ENCODE measurements at places on chromosomes 5 and 9.

- DNase-seq, result no peak
Observed at GRCh38 chr5:157611571-157612476, 36.2 kb upstream of the ADAM19 start.

GRCh38 chr5:113299591-113299990, 135.2 kb downstream of the TSSK1B start:
- no peak for DNase-seq

GRCh38 chr5:96765043-96765442, 42.7 kb downstream of the ERAP1 start:
- no peak for DNase-seq

GRCh38 chr9:38065369-38066075, 3.5 kb downstream of the SHB start:
- no peak for DNase-seq

DNA sequence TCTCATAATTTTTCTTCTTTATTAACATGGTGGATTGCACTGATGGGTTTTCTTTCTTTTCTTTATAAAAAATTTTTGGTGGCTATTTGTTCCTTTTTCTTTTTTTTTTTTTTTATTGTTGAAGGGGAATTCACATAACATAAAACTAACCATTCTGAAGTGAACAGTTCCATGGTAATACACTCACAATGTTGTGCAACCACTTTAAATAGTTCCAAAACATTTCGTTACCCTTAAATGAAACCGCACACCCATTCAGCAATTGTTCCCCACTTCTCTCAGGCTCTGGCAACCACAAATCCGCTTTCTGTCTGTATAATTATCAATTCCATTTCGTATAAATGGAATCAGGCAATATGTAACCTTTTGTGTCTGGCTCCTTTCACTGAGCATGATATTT, 11.7 kb upstream of the SETX start:
- DNase-seq, result no peak

GRCh38 chr5:87421307-87421706, 8.6 kb upstream of the CCNH start:
- no peak for DNase-seq

DNA sequence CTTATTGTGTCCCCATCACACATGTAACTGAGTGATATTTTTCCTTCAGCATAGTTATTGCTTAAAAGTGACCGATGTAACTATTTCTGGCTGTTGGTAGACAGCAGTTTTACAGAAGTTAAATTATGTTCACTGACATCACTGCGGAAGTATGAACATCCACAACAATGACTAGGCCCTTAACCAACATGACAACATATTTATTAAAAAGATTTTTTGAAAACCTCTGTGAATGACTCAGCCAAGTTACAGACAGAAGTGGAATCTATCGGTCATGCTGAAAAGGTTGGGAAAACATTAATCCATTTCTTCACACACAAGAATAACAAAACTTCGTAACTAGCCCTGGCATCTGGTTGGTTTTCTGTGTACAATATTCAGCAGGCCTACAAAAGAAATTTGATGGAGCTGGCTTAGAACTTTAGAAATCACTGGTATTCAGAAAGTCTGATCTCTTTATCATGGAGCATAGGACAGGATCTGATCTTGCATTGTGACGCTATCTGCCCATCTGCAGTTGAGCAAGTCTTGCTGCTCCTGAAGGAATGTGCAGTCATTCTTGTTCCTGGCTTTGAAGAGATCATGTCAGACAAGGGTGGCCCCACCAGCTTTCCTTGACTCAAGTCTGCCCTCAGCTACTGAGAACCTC, 6.5 kb downstream of the GLIS3 start:
- no peak for DNase-seq

Data from effector memory CD8-positive, alpha-beta T cell (primary cell).